AG08395 (cell line): ENCODE measurements at places on chromosomes 16 and 17.
A peak's percentile ranks its signal among the peaks of the same experiment; 100 is the strongest.

DNA sequence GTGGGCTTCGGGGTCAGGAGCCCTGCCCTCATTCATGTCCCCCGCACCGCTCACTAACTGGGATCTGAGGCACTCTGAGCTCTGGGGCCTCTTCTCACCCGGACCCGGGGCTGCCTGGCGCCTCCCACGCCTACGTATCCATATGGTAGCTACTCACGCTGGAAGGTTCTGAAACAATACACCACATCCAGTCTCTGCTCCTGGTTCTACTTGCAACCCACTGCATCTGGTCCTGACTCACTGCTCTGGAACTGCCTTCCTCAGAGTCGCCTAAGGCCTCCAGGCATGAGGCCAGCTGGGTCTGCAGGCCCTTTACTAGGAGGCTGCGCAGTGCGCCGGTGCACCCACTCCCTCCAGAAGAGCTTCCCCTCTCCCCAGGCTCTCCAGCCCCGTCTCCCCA, 18.1 kb downstream of the USP36 start:
- peak; percentile 95 for DNase-seq

- DNase-seq: no peak
Measured at GRCh38 chr16:29310852-29311314, 95.6 kb downstream of the NPIPB11 start.

- no peak for DNase-seq
Measured at GRCh38 chr16:12703935-12704334, 99.8 kb downstream of the CPPED1 start.

DNA sequence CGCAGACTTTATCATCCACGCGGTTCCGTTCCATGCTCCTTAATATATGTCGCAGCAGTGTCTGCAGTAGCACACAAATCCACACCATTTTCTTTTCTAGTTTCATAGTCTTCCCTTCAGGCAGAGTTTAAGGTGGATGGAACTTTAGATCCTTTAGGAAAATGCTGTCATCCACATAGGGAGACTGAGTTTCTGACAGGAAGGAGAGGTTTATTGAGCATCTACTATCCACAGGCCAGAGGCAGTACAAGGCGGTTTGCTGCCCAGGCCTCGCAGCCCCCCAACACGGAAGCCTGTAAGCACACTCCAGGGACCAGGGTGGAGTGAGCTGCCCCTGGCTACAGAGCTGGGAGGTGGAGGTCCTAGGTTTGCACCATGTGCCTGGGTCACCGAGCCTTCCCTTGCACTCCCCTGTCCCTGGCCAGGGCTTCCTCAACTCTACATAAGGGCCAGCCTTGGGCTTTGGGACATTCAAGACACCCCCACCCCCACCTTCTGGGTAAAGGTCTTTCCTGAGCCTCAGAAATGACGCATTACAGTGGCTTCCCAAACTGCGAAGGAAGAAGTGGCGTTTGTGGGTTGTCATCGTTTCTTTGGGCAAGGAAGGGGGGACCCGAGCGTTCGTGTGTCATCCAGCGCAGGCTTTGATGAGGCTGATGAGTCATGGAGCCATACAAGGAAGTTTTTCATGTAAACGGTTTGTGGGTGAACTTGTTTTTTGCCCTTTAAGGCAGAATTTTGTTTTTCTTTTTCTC, 146.5 kb upstream of the PLCG2 start:
- peak; percentile 42 for DNase-seq

DNA sequence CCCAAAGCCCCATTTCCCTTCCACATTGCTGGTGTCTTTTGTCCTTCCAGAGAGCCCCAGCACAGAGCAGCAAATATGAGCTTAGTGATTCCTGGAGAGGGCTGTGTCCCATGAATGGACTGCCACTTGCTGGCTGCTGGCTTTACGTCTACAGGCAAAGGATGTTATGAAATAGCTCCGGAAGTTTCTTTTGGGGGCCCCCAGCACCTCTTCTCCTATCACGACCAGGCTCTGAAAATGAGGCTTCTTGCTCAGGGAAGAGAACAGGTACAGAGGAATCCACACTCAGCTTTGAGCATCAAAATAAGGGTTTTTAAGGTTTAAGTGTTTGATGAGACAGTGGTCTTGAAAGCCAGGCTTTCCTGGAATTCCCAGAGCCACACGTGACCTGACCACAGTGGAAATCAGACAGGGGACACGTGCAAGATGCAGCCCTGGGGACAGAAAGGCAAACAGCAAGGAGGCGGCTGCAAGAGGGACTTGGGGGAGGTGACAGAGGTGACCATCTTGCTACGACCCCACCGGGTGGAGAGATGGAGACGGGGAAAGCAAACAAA, 58.1 kb downstream of the ZDHHC7 start:
- no peak for DNase-seq

- no peak for DNase-seq
Measured at GRCh38 chr16:2154533-2155090, 970 bp upstream of the TRAF7 start.

DNA sequence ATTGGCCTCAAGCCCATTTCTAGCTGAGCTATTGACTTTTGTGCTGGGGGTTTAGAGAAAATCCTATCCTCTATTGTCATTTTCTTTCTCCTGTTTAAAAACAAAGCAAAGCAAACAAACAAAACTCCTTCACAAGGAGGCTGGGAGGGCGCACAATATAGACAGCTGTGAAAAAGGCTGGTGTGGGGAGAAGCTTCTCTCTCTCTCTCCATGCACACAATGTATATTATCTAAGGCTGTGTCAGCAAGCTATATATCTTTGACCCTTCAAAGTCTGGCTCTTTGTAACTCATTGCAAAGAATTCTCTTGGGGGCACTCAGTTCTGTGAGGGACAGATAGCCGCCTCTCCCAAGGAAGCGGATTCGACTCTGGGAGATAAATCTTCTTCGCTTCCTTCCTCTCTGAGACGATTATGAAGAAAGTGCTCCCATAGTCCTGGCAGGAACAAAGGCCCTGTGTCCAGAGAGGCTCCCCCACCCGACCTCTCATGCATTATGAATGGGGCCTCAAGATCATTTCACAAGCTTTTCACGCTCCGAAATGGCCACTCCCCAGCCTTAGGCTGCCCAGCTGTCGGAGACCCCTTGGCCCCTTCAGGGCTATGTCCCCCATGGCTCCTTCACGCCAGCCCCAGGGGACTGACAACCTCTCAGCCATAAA, 33.2 kb upstream of the MEAK7 start:
- DNase-seq: no peak

DNA sequence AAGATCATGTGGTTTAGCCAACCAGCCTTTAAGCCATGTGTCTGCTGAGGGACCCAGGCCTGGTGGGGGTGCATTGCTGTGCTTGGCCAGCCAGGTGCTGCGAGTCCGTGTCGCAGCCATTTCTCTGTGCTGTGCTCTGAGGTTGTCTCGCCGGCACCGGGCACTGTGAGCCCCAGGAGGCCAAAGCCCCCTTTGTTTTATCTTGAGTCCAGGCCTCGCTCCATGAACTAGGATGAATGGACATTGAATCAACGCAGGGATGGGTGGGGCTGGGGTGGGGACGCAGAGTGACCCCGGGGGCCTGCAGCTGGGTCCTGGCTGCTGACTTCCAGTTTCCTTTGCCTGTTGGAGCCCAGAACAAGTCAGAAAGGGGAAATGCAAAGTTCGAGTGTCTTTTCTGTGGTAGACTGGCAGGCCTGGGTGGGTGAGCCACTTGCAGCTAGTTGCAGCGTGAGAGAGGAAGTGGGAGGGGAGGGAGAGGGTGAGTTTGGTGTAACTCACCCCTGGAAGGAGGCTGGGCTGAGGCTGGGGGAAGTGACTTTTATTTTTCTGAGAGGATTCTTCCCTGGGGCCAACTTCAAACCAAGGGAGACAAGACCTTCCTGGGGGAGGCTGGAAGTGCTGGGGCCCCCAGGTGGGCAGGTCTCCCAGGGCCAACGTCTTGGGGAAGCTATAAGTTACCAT, 324.7 kb downstream of the SEC14L1 start:
- peak; percentile 56 for DNase-seq

- DNase-seq: no peak
Measured at GRCh38 chr17:9192010-9192409, 170.7 kb downstream of the NTN1 start.

- no peak for DNase-seq
Measured at GRCh38 chr17:72411124-72411563, 290.3 kb downstream of the SOX9 start.

GRCh38 chr16:4602331-4602730, 12.4 kb downstream of the UBALD1 start:
- no peak for DNase-seq

DNA sequence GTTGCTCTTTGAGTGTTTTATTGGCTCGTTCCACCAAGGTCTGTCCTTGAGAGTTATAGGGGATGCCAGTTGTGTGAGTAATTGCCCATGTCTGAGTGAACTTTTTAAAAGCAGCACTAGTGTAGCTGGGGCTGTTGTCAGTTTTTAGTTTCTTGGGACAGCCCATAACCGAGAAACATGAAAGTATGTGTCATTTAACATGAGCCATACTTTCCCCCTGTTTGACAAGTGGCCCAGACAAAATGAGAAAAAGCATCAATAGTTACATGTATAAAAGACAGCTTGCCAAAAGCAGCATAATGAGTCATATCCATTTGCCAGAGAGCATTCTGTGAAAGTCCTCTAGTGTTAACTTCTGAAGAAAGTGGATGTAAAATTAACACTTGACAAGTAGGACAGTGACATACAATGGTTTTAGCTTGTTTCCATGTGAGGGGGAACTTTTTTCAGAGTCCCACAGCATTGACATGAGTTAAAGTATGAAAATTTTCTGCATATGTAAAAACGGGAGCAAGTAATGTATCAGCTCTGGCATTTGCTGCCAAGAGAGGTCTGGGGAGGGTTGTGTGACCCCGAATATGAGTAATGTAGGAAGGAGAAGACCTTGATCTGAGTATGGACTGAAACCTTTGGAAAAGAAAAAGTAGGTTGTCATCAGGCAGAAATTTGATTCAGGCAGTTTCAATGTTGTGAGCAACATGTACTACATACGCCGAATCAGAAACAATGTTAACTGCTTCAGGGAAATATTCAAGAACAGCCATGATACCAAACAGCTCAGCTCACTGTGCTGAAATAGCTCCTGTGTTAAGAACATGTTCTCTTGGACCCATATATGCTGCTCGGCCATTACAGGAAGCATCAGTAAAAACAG, 56.8 kb upstream of the ARL4D start:
- peak; percentile 66 for DNase-seq

GRCh38 chr17:48002266-48002915, 31.5 kb downstream of the CDK5RAP3 start:
- DNase-seq: peak; percentile 63

DNA sequence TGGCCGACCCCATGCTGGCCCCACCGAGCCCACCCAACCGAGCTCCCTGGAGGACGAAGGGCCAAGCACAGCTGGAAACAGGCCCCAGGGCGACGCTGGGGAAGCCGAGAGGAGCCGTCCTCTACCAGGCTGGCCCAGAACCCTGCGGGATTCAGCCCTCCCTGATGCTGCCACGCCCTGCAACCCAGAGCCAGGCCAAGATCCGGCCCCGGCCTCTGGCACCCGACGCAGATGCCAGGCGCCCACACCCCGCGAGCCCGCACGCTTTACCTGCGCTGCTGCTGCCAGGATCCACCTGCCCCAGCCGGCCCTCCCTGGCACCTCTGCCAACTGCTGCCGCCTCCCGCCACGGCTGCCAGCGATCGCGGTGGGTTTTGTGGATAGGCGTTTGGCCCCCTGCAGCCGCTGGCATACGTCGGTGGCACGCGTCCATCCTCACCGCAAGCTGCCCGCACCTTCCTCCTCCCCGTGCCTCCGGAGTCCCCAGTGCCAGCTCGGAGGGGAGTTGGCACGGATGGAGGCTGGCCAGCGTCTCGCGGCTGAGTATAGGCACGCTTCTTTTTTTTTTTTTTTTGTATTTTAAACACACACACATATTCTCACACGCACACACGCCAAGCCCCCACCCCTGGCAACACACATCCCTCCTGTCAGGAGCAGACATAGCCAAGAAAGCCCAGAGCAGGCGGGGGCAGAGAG, 41.3 kb upstream of the ACSF3 start:
- no peak for DNase-seq

DNA sequence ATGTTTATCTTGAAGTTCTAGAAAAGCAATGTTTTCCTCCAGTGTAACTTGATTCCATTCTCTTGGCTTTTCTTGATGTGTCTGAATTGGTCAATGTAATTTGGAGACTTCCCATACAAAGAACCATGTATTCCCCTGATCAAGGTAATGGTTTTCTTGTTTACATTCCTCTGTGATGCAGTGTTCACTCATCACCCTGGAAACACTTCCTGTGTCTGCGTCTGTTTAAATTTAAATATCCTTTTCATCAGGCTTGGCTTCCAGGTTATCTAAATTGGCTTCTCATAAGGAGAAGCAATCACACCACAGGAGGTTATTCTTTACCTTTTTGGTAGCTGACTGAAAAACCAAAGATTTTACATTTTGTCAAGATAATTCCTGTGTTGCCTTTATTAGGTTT, 237.3 kb upstream of the WSCD1 start:
- DNase-seq: peak; percentile 52

GRCh38 chr17:75317671-75318070, 28.4 kb upstream of the SLC25A19 start:
- no peak for DNase-seq

- peak; percentile 10 for DNase-seq
Measured at GRCh38 chr16:65409510-65409909, 287.6 kb upstream of the CDH11 start.

- peak; percentile 29 for DNase-seq
Measured at GRCh38 chr16:50282010-50282538, 15.7 kb downstream of the ADCY7 start.

DNA sequence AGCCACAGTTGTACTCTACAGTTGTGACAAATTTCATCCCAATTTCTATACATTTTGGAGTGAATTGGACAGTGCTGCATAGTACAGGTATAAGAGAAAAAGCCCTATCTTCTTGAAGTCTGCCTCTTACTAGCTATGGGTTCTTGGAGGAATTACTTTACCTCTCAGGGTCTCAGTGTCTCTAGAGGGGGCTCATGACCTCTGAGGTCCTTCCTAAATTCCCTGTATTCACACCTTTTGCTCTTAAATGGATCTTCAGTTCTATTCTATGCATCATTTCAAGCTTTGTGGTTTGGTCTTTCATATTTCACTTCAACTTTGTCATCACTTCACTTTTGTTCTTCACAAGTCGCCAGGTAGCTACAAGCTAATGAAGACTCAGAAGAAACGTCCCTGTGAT, 71.2 kb upstream of the ERCC4 start:
- no peak for DNase-seq
